ENCODE measurements at places on chromosomes 13 and 19.
A peak's percentile ranks its signal among the peaks of the same experiment; 100 is the strongest.

- DNase-seq: no peak
These were observed 1597.6 kb downstream of the EFNB2 start for GRCh38 chr13:104937881-104938280.

GRCh38 chr19:3450796-3451411 lies 29.4 kb downstream of the SMIM24 start:
- no peak for DNase-seq

GRCh38 chr19:3154957-3155736 lies 19.3 kb downstream of the GNA15 start:
- DNase-seq: peak; percentile 56

DNA sequence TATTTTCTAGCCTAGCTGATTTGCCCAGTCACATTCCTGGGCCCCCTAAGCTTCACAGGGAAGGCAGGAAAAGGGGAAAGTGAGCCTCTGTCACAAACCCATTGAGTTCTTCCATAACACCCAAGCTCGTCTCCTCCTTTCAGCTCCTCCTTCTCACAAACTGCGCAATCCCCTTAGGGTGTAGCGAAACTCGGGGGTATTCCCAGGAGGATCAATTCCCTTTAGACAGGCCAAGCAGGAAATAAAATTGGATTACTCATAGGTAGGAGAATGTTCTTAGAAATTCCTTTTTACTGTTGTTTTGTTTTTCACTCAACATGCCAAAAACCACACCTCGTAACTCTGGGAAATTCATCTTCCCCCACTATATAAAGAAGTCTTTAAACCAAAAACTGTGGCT lies 139.3 kb downstream of the IRS2 start:
- no peak for DNase-seq

DNA sequence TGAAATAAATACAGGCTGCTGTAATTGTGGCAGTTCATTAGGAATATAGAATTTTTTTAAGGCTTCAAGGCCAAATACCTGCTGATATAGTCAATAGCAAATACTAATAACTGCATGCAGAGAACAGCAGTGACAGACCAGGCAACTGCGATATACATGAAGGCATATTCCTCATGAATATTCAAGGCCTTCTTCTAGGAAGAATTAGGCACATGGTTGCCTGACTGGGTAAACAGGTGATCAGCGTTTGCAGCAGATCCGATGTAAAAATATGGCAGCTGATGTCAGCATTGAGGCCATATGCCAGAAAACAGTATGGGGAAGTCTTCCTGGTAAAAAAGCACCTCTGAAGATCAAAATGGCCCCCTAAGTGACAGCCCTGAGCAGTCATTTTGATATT lies 629.7 kb downstream of the UQCRFS1 start:
- DNase-seq: no peak

All from stimulated activated CD4-positive, alpha-beta T cell treated with anti-CD3 and anti-CD28 coated beads, Interleukin-1b, Interleukin-23, amount 100 ng/mL, for 1 hour (primary cell).